Progenitor cell of endocrine pancreas (in vitro differentiated cells): ENCODE measurements at places on chromosomes 4 and X. TPM values are rescaled to one million over a fixed set of nuclear protein-coding genes. Genes with fewer than 3 reads are reported as not detected.
A peak's percentile ranks its signal among the peaks of the same experiment; 100 is the strongest.

- H3K4me1 ChIP-seq: peaks cover 17% of the 10 kb centered on the region
- no peak for DNase-seq
- peaks cover 14% of the 10 kb centered on the region for H3K27me3 ChIP-seq
- peak overlapping the region; percentile 89 for H3K27ac ChIP-seq
- H3K36me3 ChIP-seq: no peaks in the 10 kb centered on the region
- H3K4me3 ChIP-seq: peak overlapping the region; percentile 77
Observed at GRCh38 chrX:150365990-150366911, 3.1 kb downstream of the MAMLD1 start.

DNA sequence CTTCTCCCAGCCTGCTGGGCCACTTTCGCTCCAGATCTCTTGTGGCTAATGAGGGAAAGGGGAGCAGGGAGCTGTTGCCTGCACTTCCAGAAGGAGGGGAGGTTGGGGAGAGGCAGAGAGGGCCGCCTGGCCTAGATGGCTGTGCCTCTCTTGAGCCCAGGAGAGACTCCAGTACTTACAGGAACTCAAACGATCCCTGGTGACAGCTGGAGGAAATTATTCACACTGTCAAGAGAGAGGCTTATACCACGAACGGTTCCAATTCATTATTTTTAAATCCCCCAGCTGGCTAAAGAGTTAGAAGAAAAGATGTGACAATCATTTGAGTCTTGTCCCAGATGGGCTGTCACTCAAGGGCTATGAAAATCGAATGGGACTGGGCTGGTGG is 96.1 kb downstream of the PHKA2 start:
- peaks cover 13% of the 10 kb centered on the region for H3K4me1 ChIP-seq
- no peaks in the 10 kb centered on the region for H3K27me3 ChIP-seq
- DNase-seq: no peak
- no peak overlapping the region for H3K27ac ChIP-seq
- no peaks in the 10 kb centered on the region for H3K36me3 ChIP-seq
- no peak overlapping the region for H3K4me3 ChIP-seq

DNA sequence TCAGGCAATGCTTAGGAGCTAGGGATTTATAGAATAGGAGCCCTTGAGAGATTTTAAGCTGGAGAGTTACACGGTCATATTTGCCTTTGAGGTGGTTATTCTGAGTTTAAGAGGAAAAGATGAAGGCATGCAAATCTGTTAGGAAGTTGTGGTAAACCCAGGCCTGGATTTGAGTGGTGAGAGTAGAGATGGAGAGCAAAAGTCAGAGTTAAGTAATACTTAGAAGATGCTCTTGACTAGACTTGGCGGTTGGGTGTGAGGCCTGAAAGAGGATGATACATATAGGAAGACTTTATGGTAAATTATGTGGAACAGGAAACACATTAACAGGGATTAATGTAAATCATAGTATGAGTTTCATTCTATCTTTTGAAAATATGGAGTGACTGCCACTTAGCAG is 136.0 kb upstream of the ARX start:
- no peak overlapping the region for H3K4me3 ChIP-seq
- H3K27me3 ChIP-seq: peaks cover 15% of the 10 kb centered on the region
- H3K36me3 ChIP-seq: no peaks in the 10 kb centered on the region
- no peak for DNase-seq

GRCh38 chrX:13598877-13599276 is 29.5 kb downstream of the EGFL6 start:
- H3K4me3 ChIP-seq: no peak overlapping the region
- no peaks in the 10 kb centered on the region for H3K27me3 ChIP-seq
- H3K4me1 ChIP-seq: peaks cover 1% of the 10 kb centered on the region
- no peak for DNase-seq

GRCh38 chr4:168071304-168071703 is 21.0 kb upstream of the ANXA10 start:
- H3K4me1 ChIP-seq: no peaks in the 10 kb centered on the region
- H3K4me3 ChIP-seq: no peak overlapping the region
- no peak overlapping the region for H3K27ac ChIP-seq

DNA sequence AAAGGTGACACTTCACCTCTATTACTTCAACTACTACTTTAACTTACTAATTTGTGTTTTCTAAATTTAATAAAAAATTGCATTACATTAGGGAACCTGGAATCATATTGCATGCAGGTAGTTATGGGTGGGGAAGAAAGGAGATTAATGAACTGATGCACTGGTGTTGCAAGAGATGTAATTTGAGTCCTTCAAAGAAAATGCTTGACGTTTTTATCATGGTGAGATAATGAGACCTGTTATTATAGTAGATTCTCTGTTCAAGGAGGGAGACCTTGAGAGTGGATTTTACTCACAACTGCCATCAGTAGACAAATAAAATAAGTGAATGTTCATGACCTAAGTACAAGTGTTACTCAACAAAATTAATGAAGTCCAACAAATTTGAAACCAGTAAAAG is 26.4 kb upstream of the MED14 start:
- H3K27me3 ChIP-seq: no peaks in the 10 kb centered on the region
- no peaks in the 10 kb centered on the region for H3K36me3 ChIP-seq
- H3K4me3 ChIP-seq: no peak overlapping the region
- H3K4me1 ChIP-seq: no peaks in the 10 kb centered on the region
- no peak for DNase-seq

DNA sequence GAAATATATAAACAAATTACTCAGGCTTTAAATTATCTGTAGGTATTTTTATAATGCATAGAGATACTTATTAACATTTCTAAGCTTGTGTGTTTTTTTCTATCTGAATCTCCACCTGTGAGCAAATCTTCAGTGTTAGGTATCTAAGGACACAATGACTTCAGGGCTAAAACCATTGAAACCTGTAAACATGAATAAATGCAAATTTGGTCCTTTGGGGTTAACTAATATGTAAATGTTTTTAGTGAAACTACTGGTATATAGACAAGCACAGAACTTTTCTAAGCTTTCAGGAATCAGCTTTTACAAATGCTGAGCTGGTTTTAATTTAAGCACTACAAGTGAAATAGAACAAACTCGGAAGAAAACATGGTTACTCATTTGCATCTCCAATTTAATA is 147.9 kb downstream of the FBXO8 start:
- no peaks in the 10 kb centered on the region for H3K36me3 ChIP-seq
- no peak overlapping the region for H3K27ac ChIP-seq
- no peaks in the 10 kb centered on the region for H3K4me1 ChIP-seq
- no peaks in the 10 kb centered on the region for H3K27me3 ChIP-seq
- no peak for DNase-seq

- H3K27me3 ChIP-seq: no peaks in the 10 kb centered on the region
- H3K27ac ChIP-seq: peak overlapping the region; percentile 27
- H3K36me3 ChIP-seq: peaks cover 14% of the 10 kb centered on the region
- H3K4me3 ChIP-seq: no peak overlapping the region
Observed at GRCh38 chr4:535181-535923, 36.3 kb downstream of the PIGG start.

DNA sequence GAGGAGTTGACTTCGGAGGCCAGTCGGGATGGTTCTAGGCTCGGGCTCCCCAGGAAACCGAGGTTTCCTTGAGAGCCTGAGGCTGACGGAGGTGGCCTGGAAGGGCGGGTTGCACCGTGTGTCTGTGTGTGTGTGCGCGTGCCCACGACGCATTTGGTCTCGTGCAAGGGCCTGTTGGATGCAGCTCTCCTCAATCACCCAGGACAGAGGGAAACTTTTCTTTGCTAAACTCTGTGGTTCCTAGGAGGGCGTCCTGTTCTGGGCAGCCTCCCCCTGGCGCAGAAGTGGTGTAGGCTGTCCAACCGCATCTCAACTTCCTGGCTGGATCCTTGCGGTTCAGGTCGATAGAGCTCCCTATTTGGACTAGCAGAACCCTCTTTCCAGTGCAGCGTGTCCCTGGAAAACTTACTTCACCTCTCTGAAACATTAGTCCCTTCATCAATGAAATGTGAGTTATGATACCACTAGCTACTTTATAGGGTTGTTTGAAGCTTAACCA is 973 bp downstream of the STK32B start:
- no peak overlapping the region for H3K4me3 ChIP-seq
- H3K36me3 ChIP-seq: no peaks in the 10 kb centered on the region
- H3K4me1 ChIP-seq: peaks cover 6% of the 10 kb centered on the region
- no peak overlapping the region for H3K27ac ChIP-seq
- peaks cover 69% of the 10 kb centered on the region for H3K27me3 ChIP-seq

DNA sequence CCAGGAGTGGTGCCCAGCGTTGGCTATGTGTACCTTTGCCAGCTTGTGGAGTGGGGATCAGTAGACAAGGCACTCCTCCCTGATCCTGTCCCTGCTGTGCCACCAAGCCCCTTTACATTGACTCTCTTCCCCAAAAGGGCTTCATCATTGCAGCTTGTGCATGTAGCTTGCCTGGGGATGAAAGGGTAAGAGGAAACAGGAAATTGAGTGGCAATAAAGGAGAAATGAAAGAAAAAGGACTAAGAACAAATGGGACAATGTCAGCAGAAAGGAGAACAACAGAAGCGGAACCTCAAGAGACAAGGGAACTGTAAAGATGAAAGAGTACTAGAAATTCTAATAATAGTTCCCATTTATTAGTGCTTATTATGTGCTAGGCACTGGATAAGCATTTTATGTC is 8.7 kb upstream of the IL13RA1 start:
- DNase-seq: no peak
- no peak overlapping the region for H3K4me3 ChIP-seq
- H3K36me3 ChIP-seq: no peaks in the 10 kb centered on the region

GRCh38 chrX:39805825-39806224 is 291.9 kb downstream of the BCOR start:
- no peak overlapping the region for H3K27ac ChIP-seq
- DNase-seq: no peak
- H3K36me3 ChIP-seq: no peaks in the 10 kb centered on the region
- H3K4me1 ChIP-seq: peaks cover 9% of the 10 kb centered on the region
- H3K4me3 ChIP-seq: no peak overlapping the region
- peaks cover 10% of the 10 kb centered on the region for H3K27me3 ChIP-seq

GRCh38 chr4:87108142-87108546 is 112.3 kb downstream of the KLHL8 start:
- H3K4me3 ChIP-seq: no peak overlapping the region
- no peak for DNase-seq
- peak overlapping the region; percentile 82 for H3K27ac ChIP-seq
- H3K36me3 ChIP-seq: peaks cover 10% of the 10 kb centered on the region
- H3K27me3 ChIP-seq: no peaks in the 10 kb centered on the region

DNA sequence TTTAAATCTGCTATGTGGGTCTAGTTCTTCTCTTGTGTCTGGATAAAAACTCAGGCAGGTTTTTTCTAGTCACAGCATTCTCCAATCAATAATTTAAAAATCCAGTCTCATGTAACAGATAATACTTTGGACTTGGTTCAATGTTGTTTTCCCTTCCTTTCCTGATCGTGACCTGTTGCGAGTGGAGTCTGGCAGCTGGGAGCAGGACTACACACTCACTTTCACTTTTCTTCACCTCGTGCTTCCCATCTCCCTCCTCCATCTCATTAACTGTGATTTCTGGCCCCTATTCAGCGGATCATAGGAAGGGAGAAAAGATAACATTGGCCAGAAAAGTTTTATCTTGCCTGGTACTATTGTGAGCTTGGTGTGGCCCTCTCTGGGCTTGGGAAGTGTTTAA is 96.6 kb upstream of the GATB start:
- H3K27ac ChIP-seq: no peak overlapping the region
- H3K36me3 ChIP-seq: no peaks in the 10 kb centered on the region
- H3K4me3 ChIP-seq: no peak overlapping the region
- no peak for DNase-seq

GRCh38 chrX:65203545-65203944 is 227.3 kb upstream of the ZC4H2 start:
- H3K27me3 ChIP-seq: no peaks in the 10 kb centered on the region
- no peak overlapping the region for H3K4me3 ChIP-seq
- no peaks in the 10 kb centered on the region for H3K4me1 ChIP-seq
- H3K36me3 ChIP-seq: peaks cover 14% of the 10 kb centered on the region
- no peak for DNase-seq

- H3K27ac ChIP-seq: no peak overlapping the region
- H3K4me3 ChIP-seq: no peak overlapping the region
- no peaks in the 10 kb centered on the region for H3K27me3 ChIP-seq
- H3K36me3 ChIP-seq: no peaks in the 10 kb centered on the region
- DNase-seq: no peak
Observed at GRCh38 chr4:176708771-176709311, 83.9 kb downstream of the VEGFC start.

DNA sequence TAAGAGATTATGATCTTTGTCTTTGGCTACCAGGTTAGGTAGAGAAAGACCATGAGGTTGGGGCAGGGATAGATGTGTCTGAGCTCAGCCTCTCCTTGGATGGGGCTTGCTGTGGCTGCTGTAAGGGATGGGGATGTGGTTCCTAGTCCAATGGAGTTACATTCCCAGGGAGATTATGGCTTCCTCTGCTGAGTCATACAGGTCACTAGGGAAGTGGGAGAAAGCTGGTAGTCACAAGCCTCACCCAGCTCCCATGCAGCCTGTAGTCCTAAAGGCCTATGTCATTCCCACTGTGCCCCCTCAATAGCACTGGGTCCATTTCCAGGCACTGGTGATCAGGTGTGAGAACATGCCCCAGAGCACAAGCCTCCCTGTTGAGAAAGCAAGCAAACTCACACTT is 70.6 kb upstream of the CENPE start:
- H3K4me3 ChIP-seq: no peak overlapping the region
- peaks cover 4% of the 10 kb centered on the region for H3K4me1 ChIP-seq
- DNase-seq: no peak
- no peak overlapping the region for H3K27ac ChIP-seq

DNA sequence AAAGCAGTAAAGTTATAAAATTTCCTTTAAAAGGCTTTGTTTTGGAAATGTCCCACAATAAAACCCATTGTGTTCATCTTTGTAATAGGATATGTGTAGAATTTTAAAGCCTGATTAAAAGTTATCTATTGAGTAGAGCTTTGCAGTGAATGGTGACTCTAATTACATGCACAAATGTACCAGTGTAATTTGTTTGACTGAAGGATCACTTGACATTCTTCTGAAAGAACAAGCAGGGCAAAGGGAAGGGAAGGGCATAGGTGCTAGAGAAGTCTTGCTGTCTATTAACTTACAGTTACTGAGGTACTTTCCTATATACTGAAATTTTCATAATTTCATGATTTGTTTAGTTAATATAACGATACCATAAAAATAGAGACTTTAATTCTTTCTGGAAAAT is 70.8 kb downstream of the STIM2 start:
- no peak overlapping the region for H3K4me3 ChIP-seq
- no peak overlapping the region for H3K27ac ChIP-seq
- H3K36me3 ChIP-seq: peaks cover 6% of the 10 kb centered on the region
- no peaks in the 10 kb centered on the region for H3K27me3 ChIP-seq
- DNase-seq: no peak
- H3K4me1 ChIP-seq: no peaks in the 10 kb centered on the region

The DCAF8L2 gene
- 0.29 TPM in 1 of 2 replicates, not detected in the other for total RNA-seq

The HSD17B13 gene
- total RNA-seq: 0.16 and 0.31 TPM in 2 replicates

The TMPRSS11D gene
- total RNA-seq: not detected in 2 replicates

The ARL9 gene
- total RNA-seq: 0.19 and 0.38 TPM in 2 replicates

The PRDM8 gene
- 0.31 and 0.38 TPM in 2 replicates for total RNA-seq

The RS1 gene
- total RNA-seq: not detected in 2 replicates

The EIF2S3 gene
- total RNA-seq: 473 and 501 TPM in 2 replicates

The CFP gene
- total RNA-seq: 0.69 and 0.93 TPM in 2 replicates

The CCDC110 gene
- total RNA-seq: 2.0 and 3.1 TPM in 2 replicates

The FHIP1A gene
- 26.2 and 26.9 TPM in 2 replicates for total RNA-seq

The SPATA4 gene
- 0.33 and 0.93 TPM in 2 replicates for total RNA-seq

The PNMA3 gene
- 31.1 and 32.8 TPM in 2 replicates for total RNA-seq

The ZNF711 gene
- 36.0 and 36.2 TPM in 2 replicates for total RNA-seq

The PAGE4 gene
- total RNA-seq: not detected in 2 replicates
